ENCODE measurements at places on chromosomes 7 and 10.

DNA sequence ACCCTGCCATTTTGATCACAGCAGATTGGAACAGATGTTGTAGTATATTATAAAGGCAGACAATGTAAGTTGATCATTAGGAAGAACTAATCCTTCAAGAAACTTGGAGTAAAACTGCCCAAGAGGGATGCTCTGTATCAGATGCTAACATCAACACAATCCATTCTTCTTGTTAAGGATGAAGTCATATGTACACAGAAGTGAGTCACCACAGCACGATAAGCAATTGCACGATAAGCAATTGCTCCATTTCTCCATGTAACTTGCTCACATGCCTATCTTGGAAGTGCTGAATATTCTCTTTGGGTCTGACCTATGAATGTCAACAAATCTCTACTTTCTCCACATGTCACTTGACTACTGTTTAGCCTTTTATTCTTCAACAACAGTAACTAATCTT is 41.5 kb upstream of the DMTF1 start:
- no peak for DNase-seq

DNA sequence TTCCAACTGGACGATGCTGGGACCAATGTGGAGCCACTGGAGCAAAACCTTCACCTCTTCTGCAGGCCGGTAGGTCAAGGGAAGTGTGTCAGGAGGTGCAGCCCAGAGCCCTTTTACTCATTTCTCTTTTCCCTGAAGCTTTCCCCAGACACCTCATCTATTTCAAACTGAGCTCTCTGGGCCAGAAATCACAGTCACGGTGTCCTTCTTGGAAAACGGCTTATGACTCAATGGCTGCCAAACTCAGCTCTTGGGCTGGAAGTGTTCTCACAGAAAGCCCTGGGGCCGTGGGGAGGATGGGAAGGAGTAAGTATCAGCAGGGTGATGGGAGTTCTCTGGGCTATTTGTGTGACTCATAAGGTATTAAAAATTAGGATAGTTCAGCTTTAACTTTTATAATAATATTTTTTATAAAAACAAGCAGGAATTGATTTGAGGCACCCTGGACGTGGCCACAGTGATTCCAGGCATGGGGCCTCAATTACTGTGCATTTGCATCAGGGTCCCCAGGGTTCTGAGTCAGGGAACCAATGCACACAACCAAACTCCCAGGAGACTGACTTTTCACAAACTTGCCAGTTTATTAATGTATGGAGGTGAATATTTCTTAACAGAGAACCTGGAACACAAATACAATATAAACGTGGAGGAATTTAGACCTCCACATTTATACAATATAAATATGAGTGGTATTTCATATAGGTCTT is 187.4 kb upstream of the TMEM72 start:
- no peak for DNase-seq

DNA sequence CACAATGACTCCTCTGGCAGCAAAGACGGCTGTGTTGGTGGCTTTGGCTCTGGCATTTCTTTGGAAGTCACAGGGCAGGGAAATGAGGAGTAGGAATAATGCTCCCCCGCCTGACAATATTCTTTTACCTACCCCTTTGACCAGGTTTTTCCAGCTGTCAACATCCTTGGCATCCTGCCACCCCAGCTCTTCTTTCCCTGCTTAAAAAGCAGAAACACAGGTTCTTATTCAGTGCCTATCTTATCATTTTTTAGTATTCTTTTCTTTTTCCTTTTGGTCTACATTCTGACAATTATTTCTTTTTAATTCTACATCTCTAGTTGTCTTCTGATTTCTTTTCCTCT is 97.7 kb downstream of the CREB5 start:
- no peak for DNase-seq

DNA sequence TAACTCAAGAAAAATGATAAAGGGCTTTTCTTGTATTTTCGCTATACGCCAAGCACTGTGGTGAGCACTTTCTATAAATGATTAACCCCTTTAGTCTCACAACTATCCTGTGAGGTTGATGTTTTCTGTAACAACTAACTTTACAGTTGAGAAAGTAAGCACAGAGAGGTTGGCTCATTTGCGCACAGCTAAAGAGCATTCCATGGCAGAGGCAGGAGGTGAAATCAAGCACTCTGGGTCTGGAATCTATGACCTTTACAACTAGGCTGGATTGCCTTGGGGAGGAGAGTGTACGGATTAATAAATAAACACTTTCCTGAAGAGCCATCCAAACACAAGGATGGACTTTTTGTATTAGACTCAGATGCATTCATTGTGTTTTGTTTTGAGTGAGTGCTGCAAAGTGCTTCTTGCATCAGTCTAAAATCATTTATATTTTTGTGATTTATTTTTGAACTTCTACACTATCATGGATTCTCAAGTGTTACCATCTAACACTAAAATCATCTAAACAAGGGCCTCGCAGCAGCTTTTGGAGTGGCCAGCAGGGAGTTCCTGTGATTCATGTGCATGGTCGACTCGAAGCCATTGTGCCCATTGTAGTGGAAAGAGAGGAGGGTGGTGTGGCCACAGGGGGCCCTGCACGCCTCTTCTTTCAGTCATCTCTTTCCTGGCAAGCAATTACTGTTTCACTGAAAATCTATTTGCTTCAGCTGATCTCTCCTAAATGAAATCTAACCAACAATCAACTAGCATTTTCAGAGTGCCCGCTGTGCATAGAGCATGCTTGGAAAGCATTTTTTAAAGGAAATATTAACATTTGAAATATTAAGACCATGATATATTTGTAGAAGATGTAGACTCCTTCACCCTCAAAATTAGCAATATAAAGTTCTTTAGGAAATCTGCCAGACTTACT is 633.4 kb upstream of the COBL start:
- no peak for DNase-seq

DNA sequence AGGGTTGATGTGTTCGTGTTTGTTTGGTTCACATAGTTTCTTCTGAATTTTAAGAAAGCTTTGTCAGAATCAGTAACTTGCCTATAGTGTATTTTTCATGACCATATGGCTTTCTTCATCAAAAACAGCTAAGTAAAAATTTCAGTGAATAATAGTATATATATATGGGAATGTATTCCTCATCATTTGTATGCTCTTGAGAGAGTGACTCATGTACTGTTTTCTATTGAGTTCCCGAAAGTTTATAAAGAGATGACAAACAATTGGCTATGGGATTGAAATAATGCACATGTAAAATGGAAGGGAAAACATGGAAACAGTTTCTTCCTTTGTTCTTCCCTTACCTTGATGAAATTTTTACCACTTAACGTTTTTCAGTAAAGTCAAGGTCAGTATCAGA is 56.4 kb downstream of the KAT6B start:
- no peak for DNase-seq

Data from caudate nucleus (tissue), 63 donors.